ENCODE measurements at places on chromosomes 7 and 10. TPM values are rescaled to one million over a fixed set of nuclear protein-coding genes. Genes with fewer than 3 reads are reported as not detected.

DNA sequence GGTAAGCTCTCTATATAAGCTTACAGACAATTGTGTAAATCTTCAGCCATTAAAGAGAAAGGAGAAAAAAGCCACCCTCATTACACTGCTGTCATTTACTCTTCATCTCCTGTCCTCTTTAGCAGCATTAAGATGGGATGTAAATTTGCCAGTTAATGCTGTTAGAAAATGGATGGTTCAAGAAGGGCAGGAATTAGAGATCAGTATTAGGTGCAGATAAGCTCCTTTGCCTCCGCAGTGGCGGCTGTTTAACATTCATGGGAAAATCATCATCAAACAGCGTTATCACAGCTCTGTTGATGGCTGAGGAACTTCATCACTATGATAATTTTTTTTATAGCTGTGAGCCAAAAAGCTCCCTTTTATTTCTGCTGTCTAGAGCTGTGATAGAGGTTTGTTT, 61.8 kb upstream of the FAM204A start:
- no peak overlapping the region for H3K27ac ChIP-seq
- DNase-seq, result no peak
- peaks cover 13% of the 10 kb centered on the region for H3K4me1 ChIP-seq

DNA sequence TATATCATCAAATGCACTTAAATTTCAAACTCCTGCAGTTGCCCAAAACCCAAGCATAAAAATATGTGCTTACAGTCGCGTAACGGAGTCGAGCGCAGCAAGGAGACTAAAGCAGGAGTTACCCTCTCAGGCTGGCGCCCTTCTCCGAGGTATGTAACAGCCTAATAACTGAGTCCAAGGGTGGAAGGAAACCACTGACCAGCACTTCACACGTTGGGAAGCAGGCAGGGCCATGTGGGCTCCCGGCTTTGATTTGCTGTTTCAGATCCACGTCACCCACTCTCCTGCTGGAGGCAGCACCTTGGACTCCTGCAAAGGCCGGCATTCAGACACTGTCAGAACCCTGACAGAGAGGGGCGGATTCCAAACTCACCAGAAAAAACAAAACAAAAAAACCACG, 123.8 kb downstream of the DIP2C start:
- no peak overlapping the region for H3K27ac ChIP-seq
- no peak overlapping the region for H3K4me3 ChIP-seq
- peaks cover 20% of the 10 kb centered on the region for H3K36me3 ChIP-seq
- DNase-seq, result no peak
- H3K27me3 ChIP-seq, result peaks cover 9% of the 10 kb centered on the region
- peaks cover 15% of the 10 kb centered on the region for H3K4me1 ChIP-seq

GRCh38 chr7:67644151-67644550, 647.5 kb downstream of the TYW1 start:
- H3K36me3 ChIP-seq, result peaks cover 14% of the 10 kb centered on the region
- no peak overlapping the region for H3K4me3 ChIP-seq
- no peak for DNase-seq
- H3K27me3 ChIP-seq, result peaks cover 5% of the 10 kb centered on the region
- no peak overlapping the region for H3K27ac ChIP-seq

DNA sequence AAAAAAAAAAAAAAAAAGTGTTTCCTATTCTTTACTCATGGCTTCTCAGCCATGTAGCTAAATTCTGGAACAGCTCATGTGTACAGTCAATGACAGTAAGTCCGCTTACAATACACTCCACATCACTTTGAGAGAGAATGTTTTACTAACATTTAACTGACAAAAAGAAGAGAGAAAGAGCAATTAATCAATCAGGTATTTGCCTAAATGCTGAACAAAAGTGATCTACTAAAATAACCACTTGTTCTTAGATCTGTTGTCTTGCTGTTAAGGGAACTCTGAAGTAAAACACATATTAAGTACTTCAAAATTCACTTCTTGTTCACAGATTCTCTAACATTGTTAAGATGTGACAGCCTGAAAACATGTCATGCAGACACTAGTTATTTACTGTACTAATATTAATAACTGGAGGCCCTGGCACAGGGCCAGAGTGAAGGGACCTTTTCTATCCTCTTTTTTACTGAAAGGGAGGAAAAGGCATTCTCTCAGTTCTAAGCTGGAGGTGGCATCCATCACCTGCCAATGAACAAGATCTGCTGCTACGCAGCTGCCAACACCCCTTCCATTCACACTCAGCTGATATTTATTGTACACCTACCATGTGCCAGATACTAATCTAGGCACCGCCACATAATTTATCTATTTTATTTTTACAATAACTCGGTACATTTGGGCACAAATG, 72.6 kb downstream of the AHR start:
- no peaks in the 10 kb centered on the region for H3K36me3 ChIP-seq
- no peak for DNase-seq
- H3K27ac ChIP-seq, result no peak overlapping the region
- H3K4me3 ChIP-seq, result no peak overlapping the region
- H3K27me3 ChIP-seq, result no peaks in the 10 kb centered on the region

DNA sequence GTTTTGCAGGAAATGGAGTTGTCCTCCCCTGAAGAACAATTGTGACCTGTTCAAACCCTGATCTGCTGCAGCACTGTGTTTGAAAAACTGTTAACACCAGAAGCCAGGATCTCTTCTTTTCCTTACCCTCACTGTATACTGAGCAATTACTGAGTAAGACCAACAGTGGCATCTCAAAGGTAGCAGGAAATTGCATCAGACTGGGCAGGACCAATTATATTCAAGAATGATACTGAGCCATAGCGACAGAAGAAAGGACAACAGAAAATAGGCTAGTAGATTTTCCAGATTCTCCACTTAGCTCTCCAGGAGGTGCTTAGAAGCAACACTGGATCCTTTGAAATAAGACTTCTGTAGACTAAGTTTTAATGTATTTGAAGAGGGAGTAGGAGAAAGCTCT, 57.4 kb upstream of the INHBA start:
- no peaks in the 10 kb centered on the region for H3K27me3 ChIP-seq
- DNase-seq, result no peak

PLPP4 gene
- not detected for total RNA-seq
